ENCODE measurements at places on chromosomes 6 and 20.

- no peak for DNase-seq
Measured at GRCh38 chr6:113149511-113149910, 707.6 kb upstream of the MARCKS start.

DNA sequence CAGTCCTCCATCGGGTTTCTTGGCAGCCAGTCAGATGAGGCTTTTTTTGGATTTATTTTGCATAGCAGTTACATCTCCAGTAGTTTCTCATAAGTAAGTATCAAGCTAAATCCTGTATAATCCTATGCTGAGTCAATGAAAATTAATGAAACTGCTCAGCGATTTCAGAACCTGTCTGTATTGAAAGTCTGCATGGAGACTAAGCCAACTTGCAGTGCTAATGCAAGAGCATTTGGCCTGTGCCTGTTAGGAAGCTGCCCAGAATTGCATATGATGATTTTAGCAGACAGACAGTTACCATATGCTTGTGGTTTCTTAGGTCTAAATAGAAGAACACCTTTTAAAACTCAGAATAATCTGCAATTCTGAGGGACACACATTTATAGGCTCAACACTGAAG lies 25.2 kb upstream of the LRRN4 start:
- no peak for DNase-seq

- DNase-seq = no peak
Measured at GRCh38 chr20:34055290-34055689, 56.8 kb downstream of the EIF2S2 start.

DNA sequence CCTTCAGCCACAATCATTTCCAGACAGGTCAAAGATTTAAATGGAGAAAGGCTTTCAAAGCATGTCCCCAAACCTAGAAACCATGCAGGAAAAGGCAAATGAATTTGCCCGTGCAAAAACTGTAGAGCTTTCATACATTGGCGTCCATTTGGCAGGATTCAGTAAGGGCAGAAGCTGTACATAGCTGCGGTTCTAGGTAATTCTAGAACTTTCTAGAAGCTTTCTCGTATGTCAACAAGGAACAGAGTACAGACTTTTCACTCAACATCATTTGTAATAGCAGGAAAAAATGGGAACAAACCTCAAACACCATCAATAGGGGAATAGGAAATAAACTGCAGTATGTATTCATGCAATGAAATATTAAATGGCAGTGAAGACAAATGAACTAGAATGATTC lies 11.1 kb upstream of the MAPK13 start:
- no peak for DNase-seq

DNA sequence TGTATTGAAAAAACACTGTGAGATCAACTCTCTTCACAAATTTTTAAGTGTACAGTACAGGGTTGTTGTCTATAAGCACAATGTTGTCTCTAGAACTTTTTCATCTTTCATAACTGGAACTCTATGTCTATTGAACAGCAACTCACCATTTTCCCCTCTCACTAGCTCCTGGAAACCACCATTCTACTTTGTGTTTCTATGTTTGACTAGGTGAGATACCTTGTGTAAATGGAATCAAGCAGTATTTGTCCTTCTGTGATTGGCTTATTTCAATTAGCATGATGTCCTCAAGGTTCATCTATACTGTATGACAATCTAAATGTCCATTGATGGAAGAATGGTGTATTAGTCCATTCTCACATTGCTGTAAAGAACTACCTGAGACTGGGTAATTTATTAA lies 210.1 kb upstream of the FUT9 start:
- no peak for DNase-seq

GRCh38 chr6:52579006-52579660 lies 2.3 kb upstream of the TRAM2 start:
- no peak for DNase-seq

GRCh38 chr6:34349211-34349610 lies 43.3 kb downstream of the NUDT3 start:
- DNase-seq = no peak

GRCh38 chr20:47118641-47119040 lies 224.0 kb downstream of the EYA2 start:
- DNase-seq = no peak

- no peak for DNase-seq
Measured at GRCh38 chr6:106972500-106972899, 2.0 kb downstream of the CD24 start.

DNA sequence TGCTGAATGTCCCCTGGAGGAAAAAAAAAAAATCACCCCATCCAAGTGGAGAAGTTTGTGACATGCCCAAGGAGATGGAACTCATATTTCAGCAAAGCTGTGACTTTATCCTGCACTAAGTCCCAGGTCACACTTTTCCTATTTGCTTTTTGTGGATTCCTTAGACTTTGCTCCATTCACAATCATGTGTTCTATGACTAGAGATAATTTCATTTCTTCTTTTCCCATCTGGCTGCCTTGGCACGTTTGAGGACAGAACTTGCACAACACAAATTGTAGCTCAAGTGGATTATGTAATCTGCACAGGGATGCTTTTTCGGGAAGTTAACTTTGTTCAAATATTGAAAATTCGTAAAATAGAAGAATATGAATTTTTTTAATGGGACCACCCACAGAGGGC lies 100.7 kb upstream of the PTPN1 start:
- no peak for DNase-seq

DNA sequence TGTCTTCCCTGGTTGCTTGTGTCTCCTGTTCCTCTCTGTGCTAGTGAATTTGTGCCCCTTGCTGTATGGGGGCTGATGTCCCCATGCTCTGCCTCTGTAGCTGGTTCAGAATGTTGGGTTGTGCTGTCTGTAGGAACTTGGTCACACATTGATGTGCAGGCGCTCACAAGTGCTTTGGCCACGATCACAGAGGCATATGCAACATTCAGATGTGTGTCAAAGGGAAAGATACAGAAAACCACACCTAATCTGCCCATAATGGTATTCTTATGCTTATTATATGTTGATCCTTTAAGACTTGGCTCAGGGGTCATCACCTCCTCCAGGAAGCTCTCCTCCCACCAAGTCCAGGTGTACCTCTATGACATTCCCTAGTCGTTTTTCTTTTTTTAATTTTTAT lies 17.1 kb upstream of the DHX35 start:
- no peak for DNase-seq

GRCh38 chr20:48794360-48794759 lies 33.4 kb downstream of the PREX1 start:
- no peak for DNase-seq
